ENCODE measurements at places on chromosomes 1 and 21. TPM values are rescaled to one million over a fixed set of nuclear protein-coding genes. Genes with fewer than 3 reads are reported as not detected.

The INKA2 gene
- 0.89 TPM for total RNA-seq

The SERTAD4 gene
- 8.2 TPM for total RNA-seq

The MYBPHL gene
- not detected for total RNA-seq

The SOAT1 gene
- total RNA-seq: 25.6 TPM

The S1PR1 gene
- 21.5 TPM for total RNA-seq

The RPTN gene
- total RNA-seq: not detected

The SEMA6C gene
- 15.0 TPM for total RNA-seq

The TSTD1 gene
- 60.3 TPM for total RNA-seq

The SNX27 gene
- 43.4 TPM for total RNA-seq

The SYCP1 gene
- not detected for total RNA-seq

The CASQ1 gene
- 0.27 TPM for total RNA-seq

The CFHR4 gene
- total RNA-seq: not detected

The SLC5A9 gene
- total RNA-seq: not detected

The TRPM2 gene
- total RNA-seq: 0.09 TPM

The ZFP69 gene
- 4.3 TPM for total RNA-seq

DNA sequence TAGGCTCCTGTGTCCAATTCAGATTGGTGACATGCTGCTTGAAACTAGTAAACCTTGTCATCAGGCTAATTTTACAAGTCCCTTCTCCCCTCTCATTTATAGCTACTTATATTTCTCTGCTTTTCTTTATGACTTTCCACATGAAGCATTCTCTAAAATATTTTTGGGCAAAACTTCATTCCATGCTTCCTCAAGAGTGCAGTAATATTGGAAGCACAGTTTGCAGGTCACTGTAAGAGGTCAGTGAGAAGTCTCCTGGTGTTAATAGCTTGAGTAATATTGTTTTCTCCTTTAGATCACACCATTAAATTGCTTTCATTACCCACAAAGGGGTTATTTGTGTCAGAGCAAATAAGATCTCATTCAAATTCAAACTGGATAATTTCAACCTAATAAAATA, 46.6 kb downstream of the LPAR3 start:
- no peaks in the 10 kb centered on the region for H3K36me3 ChIP-seq
- H3K27me3 ChIP-seq: no peaks in the 10 kb centered on the region
- no peak overlapping the region for H3K4me3 ChIP-seq

GRCh38 chr21:21713651-21714180, 715.5 kb downstream of the NCAM2 start:
- H3K36me3 ChIP-seq: no peaks in the 10 kb centered on the region
- no peaks in the 10 kb centered on the region for H3K27me3 ChIP-seq
- H3K4me1 ChIP-seq: no peaks in the 10 kb centered on the region
- no peak for DNase-seq
- H3K27ac ChIP-seq: no peak overlapping the region

- DNase-seq: no peak
- H3K36me3 ChIP-seq: no peaks in the 10 kb centered on the region
- no peak overlapping the region for H3K4me3 ChIP-seq
- H3K27ac ChIP-seq: peak overlapping the region; percentile 88
- H3K4me1 ChIP-seq: peaks cover 16% of the 10 kb centered on the region
These were observed 14.1 kb downstream of the SELP start for GRCh38 chr1:169615803-169616202.

DNA sequence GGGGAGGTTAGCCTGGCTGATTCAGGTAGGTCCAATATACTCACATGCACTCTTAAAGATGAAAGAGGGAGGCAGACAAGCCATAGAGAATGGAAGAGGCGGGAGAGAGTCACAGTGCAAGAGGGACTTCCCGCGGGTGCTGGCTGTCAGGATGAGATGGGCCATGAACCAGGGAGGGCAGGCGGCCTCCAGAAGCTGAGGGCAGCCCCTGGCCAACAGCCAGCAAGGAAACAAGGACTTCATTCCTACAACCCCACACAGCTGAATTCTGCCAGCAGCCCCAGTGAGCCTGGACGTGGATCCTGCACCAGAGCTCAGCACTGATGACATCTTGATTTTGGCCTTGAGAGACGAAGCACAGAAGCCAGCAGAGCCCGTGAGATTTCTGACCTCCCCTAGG, 15.1 kb upstream of the B3GALT5 start:
- peaks cover 25% of the 10 kb centered on the region for H3K4me1 ChIP-seq
- no peak overlapping the region for H3K4me3 ChIP-seq
- H3K27me3 ChIP-seq: peaks cover 1% of the 10 kb centered on the region
- no peak overlapping the region for H3K27ac ChIP-seq
- DNase-seq: no peak

GRCh38 chr1:40391688-40392145, 18.2 kb downstream of the SMAP2 start:
- no peak for DNase-seq
- no peaks in the 10 kb centered on the region for H3K4me1 ChIP-seq
- no peak overlapping the region for H3K27ac ChIP-seq

DNA sequence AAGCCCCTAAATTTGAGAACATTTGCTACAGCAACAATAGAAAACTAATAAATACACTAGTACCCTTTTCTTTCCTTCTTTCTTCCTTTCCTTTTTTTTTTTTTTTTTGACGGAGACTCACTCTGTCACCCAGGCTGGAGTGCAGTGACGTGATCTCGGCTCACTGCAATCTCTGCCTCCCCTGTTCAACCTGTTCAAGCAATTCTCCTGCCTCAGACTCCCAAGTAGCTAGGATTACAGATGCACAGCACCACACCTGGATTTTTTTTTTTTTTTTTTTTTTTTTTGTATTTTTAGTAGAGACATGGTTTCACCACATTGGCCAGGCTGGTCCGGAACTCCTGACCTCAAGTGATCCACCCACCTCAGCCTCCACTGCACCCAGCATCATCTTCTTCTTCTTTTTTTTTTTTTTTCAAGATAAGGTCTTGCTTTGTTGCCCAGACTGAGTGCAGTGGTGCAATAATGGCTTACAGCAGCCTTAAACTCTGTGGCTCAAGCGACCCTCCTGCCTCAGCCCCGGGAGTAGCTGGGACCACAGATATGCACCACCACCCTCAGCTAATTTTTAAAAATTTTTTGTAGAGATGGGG, 19.6 kb upstream of the CBR3 start:
- H3K36me3 ChIP-seq: no peaks in the 10 kb centered on the region
- peaks cover 9% of the 10 kb centered on the region for H3K4me1 ChIP-seq
- H3K27ac ChIP-seq: no peak overlapping the region

DNA sequence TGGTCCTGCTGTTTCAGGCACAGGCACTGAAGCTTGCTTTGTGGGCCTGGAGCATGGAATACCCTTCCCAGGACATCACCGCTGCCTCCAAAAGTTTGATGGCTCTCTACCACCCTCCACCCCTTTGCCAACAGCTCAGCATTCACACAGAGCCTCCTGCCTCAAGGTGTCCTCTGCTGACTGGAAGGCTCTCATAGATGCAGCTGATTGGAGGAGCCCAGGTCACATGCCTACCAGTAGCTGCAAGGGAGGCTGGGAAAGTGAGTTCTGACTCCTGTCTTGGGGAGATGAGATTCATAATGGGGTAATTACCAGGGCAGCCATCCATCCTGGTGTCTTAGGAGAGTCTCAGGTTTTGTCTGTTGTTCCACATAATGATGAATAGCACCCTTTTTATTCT, 124.8 kb upstream of the GRIK3 start:
- H3K4me3 ChIP-seq: no peak overlapping the region
- H3K36me3 ChIP-seq: no peaks in the 10 kb centered on the region
- no peak overlapping the region for H3K27ac ChIP-seq
- H3K4me1 ChIP-seq: no peaks in the 10 kb centered on the region
- peaks cover 4% of the 10 kb centered on the region for H3K27me3 ChIP-seq

DNA sequence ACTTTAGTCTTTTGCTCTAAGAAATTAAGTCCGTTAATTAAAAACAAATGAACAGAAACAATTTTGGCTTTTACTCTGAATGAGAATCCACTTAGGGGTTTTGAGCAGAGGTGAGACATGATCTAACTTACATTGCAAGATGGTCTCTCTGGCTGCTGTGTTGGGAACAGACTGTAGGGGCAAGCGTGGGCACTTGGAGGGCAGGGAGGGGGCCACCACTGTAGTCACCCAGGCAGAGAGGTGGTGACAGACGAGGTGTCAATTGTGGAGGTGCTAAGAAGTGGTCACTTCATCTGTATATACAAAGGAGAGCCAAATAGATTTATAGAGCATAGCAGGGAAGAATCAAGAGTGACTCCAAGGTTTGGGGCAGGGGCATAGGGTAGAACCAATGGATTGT, 71.1 kb upstream of the IRF2BP2 start:
- H3K27me3 ChIP-seq: no peaks in the 10 kb centered on the region
- H3K4me3 ChIP-seq: no peak overlapping the region
- no peak for DNase-seq
- peaks cover 9% of the 10 kb centered on the region for H3K4me1 ChIP-seq
- H3K36me3 ChIP-seq: peaks cover 2% of the 10 kb centered on the region
- no peak overlapping the region for H3K27ac ChIP-seq

DNA sequence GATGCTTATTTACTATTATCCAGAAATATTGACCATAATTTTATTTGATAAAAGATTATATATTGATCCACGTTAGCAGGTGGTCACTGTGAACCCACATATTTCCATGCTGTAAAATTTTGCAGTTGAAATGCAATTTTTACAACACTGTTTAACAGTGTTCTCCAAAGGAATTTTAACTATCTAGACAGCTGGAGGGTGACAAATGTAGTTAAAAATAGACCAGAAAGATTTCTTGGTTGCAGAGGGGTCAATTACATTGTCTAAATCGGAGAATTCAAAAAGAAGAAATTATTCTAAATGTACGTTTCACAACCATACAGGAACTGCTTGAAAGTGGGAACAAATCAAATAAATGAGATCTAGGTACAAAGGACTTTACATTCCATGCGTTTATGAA, 625.2 kb upstream of the NCAM2 start:
- H3K27ac ChIP-seq: peak overlapping the region; percentile 3
- no peak overlapping the region for H3K4me3 ChIP-seq
- no peak for DNase-seq
- H3K4me1 ChIP-seq: peaks cover 7% of the 10 kb centered on the region
- H3K27me3 ChIP-seq: no peaks in the 10 kb centered on the region

GRCh38 chr21:46639489-46640386, 4.3 kb downstream of the PRMT2 start:
- H3K27me3 ChIP-seq: no peaks in the 10 kb centered on the region
- no peak overlapping the region for H3K4me3 ChIP-seq
- H3K27ac ChIP-seq: no peak overlapping the region
- no peak for DNase-seq

- DNase-seq: no peak
- no peak overlapping the region for H3K27ac ChIP-seq
- H3K36me3 ChIP-seq: no peaks in the 10 kb centered on the region
- no peaks in the 10 kb centered on the region for H3K4me1 ChIP-seq
- no peaks in the 10 kb centered on the region for H3K27me3 ChIP-seq
These were observed 121.6 kb downstream of the NTMT2 start for GRCh38 chr1:170267317-170267716.

GRCh38 chr1:48571303-48571987, 99.4 kb upstream of the SPATA6 start:
- DNase-seq: no peak
- H3K27me3 ChIP-seq: peaks cover 40% of the 10 kb centered on the region
- H3K4me1 ChIP-seq: peaks cover 3% of the 10 kb centered on the region
- H3K27ac ChIP-seq: no peak overlapping the region

- H3K4me1 ChIP-seq: peaks cover 40% of the 10 kb centered on the region
- no peaks in the 10 kb centered on the region for H3K27me3 ChIP-seq
- H3K4me3 ChIP-seq: peak overlapping the region; percentile 30
- peak overlapping the region; percentile 92 for H3K27ac ChIP-seq
These were observed 177.0 kb downstream of the CLIC6 start for GRCh38 chr21:34845521-34846451.

- H3K36me3 ChIP-seq: no peaks in the 10 kb centered on the region
- peak overlapping the region; percentile 61 for H3K4me3 ChIP-seq
- peaks cover 85% of the 10 kb centered on the region for H3K27me3 ChIP-seq
- H3K27ac ChIP-seq: no peak overlapping the region
These were observed 2.0 kb downstream of the KCNA3 start for GRCh38 chr1:110672753-110673108.

DNA sequence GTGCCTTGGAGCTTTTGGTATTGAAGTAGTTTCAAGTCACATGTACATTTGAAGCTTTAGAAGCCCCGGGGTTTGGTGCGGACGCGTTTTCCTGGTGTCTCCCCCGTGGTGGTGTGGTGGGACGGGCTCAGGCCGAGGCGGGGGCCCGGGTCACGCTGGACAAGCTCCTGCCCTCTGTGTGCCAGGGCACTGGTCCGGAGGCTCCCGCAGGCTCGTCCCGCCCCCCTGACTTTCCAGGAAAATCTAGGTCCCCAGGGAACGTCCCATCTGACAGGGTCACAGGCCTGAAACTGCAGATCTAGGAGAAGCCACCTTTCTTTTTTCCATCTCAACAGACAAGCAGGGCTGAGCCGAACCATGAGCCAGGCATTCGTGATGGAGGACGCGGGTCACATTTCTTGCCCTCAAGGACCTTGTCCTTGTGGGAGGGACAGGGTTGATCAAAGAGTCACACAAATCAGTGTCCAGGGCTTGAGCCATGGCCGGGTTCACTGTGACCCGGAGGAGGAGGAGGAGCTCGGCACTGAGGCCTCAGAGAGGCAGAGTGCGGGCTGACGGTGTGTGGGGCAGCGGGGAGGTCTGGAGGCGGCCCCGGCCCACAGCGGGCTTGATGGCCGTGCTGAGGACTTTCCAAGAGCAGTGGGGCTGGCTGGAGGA, 1.6 kb downstream of the DMRTB1 start:
- no peaks in the 10 kb centered on the region for H3K36me3 ChIP-seq
- H3K27ac ChIP-seq: no peak overlapping the region
- H3K4me3 ChIP-seq: no peak overlapping the region
- H3K27me3 ChIP-seq: no peaks in the 10 kb centered on the region
- no peak for DNase-seq
- no peaks in the 10 kb centered on the region for H3K4me1 ChIP-seq

DNA sequence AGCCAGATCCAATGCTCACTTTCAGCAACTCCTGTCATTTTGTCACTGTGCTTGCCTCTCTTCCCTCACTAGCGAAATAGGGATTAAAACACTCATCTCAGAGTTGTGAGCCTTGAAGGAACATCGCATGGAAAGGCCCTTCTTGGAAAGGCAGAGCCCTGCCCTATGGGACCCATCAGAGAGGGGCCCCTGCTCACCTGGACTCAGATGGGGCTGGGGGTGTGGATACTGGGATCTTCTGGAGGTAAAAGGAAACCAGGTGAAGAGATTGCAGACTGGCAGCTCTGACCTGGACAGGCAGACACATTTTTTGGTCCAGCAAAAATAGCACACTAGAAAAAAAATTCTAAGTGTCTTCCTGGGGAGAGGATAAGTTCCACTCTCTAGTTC, 54.2 kb upstream of the EPS8L3 start:
- H3K27me3 ChIP-seq: no peaks in the 10 kb centered on the region
- peaks cover 7% of the 10 kb centered on the region for H3K4me1 ChIP-seq
- H3K4me3 ChIP-seq: no peak overlapping the region
- H3K36me3 ChIP-seq: peaks cover 5% of the 10 kb centered on the region
- no peak for DNase-seq

DNA sequence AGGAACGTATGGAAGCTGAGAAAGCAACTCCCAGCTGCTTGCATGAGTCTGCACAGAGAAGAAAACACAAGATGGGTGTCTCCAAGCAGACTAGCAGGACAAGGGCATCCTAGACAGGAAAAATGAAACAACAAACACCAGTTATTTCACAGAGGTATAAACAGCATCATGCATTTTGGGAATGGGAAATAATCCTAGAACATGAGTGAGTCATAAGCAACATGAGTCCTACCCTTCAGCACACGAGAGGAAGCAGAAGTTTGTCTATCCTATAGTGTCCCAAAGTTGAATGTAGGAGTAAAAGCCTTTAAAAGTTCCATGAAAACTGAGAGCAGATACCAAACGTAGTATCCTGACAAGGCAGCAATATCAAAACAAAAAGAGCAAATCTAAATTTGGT, 11.3 kb upstream of the FRRS1 start:
- H3K4me1 ChIP-seq: peaks cover 6% of the 10 kb centered on the region
- peaks cover 4% of the 10 kb centered on the region for H3K27me3 ChIP-seq
- no peak overlapping the region for H3K27ac ChIP-seq
- no peak for DNase-seq
- H3K36me3 ChIP-seq: no peaks in the 10 kb centered on the region

Data from mesothelial cell of epicardium (in vitro differentiated cells).